Dermis blood vessel endothelial cell (primary cell): ENCODE measurements at places on chromosomes 5 and 9. TPM values are rescaled to one million over a fixed set of nuclear protein-coding genes. Genes with fewer than 3 reads are reported as not detected.

TTC23L gene
- under 0.01 TPM in 1 of 2 replicates, not detected in the other for total RNA-seq

PCDHA8 gene
- total RNA-seq: 0.05 TPM in 1 of 2 replicates, not detected in the other

CFAP77 gene
- 0.05 and 0.34 TPM in 2 replicates for total RNA-seq

OTULIN gene
- total RNA-seq: 26.3 and 31.0 TPM in 2 replicates

SCGB3A2 gene
- total RNA-seq: not detected in 2 replicates

SMIM27 gene
- 1.3 and 2.6 TPM in 2 replicates for total RNA-seq

NDFIP1 gene
- total RNA-seq: 57.7 and 72.1 TPM in 2 replicates

GOLGA2 gene
- total RNA-seq: 68.6 and 76.2 TPM in 2 replicates

CACNA1B gene
- 0.09 and 0.17 TPM in 2 replicates for total RNA-seq

KIF24 gene
- total RNA-seq: 1.0 and 5.6 TPM in 2 replicates

IRX4 gene
- total RNA-seq: not detected in 2 replicates

C9 gene
- total RNA-seq: 0.34 TPM in 1 of 2 replicates, not detected in the other

EXD3 gene
- total RNA-seq: 32.9 and 43.1 TPM in 2 replicates

CAMK2A gene
- total RNA-seq: not detected in 2 replicates

SLC36A2 gene
- total RNA-seq: not detected in 2 replicates

APC gene
- 80.0 and 83.3 TPM in 2 replicates for total RNA-seq

LRRTM2 gene
- 2.9 and 6.1 TPM in 2 replicates for total RNA-seq

ROPN1L gene
- 0.68 and 2.9 TPM in 2 replicates for total RNA-seq

EDIL3 gene
- total RNA-seq: 0.65 and 1.5 TPM in 2 replicates

FOXE1 gene
- total RNA-seq: 0.09 and 0.17 TPM in 2 replicates

CTSV gene
- under 0.01 and 2.1 TPM in 2 replicates for total RNA-seq

BAG1 gene
- total RNA-seq: 39.7 and 48.3 TPM in 2 replicates

ZNF483 gene
- 1.8 and 3.2 TPM in 2 replicates for total RNA-seq

SELENOP gene
- 73.3 and 79.4 TPM in 2 replicates for total RNA-seq

FXN gene
- 2.9 and 3.9 TPM in 2 replicates for total RNA-seq

SLC6A3 gene
- total RNA-seq: not detected in 2 replicates

SLC23A1 gene
- not detected in 2 replicates for total RNA-seq

VLDLR gene
- total RNA-seq: 11.1 and 21.1 TPM in 2 replicates

OR1Q1 gene
- total RNA-seq: not detected in 2 replicates

TLX3 gene
- total RNA-seq: not detected in 2 replicates

PCDHB15 gene
- total RNA-seq: 0.65 and 1.0 TPM in 2 replicates

ZNF879 gene
- 4.4 and 6.8 TPM in 2 replicates for total RNA-seq

BTNL9 gene
- total RNA-seq: 0.05 and 0.17 TPM in 2 replicates

BTNL3 gene
- total RNA-seq: not detected in 2 replicates

RNF183 gene
- not detected in 2 replicates for total RNA-seq

ORM2 gene
- not detected in 2 replicates for total RNA-seq
